ENCODE measurements at places on chromosomes 5 and 9.

DNA sequence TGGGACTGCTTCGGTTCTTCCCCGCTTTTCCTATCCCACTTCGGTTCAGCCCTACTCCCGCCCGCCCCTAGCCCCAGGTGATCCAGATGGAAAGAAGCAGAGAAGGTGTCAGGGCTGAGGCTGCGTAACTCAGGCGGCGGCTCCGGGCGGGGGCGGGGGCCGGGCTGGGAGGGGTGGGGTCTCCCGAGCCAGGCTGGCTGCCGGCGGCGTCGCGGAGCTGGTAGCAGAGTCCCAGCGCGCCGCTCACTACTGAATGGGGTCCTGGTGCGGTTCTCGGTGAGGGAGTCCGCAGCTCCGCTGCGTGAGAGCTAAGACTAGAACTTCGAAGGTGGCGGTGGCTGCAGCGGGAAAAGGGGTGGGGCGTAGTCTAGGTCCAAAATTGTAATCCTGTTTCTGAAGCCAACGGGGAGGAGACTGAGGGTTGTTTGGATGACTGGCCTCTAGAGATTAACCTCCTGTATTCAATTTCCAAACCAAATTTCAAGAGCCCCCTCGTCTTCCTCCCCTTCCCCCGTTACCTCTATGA is 1.4 kb downstream of the PRR16 start:
- DNase-seq = no peak

DNA sequence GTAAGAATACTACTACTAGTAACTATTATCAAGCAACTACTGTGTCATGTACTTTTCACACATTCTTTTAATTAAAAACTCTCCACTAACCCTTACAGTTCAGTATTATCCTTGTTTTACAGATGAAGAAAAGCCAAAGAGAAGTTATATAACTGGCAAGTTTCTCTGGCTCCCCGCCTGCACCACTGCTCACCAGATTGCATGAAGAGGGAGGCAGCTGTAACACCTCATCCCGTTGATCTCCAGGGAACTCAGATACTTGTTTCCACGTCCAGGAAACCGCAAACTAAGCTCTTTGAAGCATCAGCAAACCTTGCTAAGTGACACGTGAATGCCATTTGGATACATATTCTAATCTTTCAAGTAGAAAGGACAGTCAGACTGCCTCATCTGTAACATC is 70.3 kb downstream of the RIGI start:
- DNase-seq = no peak

GRCh38 chr9:111069183-111069582 is 30.9 kb upstream of the LPAR1 start:
- DNase-seq = no peak

- no peak for DNase-seq
Measured at GRCh38 chr5:28369418-28369817, 1331.0 kb upstream of the CDH9 start.

DNA sequence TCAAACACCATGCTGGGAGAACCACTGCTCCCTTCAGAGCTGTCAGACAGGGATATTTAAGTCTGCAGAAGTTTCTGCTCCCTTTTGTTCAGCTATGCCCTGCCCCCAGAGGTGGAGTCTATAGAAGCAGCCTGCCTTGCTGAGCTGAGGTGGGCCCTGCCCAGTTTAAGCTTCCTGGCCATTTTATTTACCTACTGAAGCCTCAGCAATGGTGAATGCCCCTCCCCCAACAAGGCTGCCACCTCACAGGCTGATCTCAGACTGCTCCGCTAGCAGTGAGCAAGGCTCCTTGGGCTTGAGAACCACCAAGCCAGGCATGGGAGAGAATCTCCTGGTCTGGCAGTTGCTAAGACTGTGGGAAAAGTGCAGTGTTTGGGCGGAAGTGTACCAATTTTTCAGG is 205.5 kb upstream of the PTGER4 start:
- no peak for DNase-seq

DNA sequence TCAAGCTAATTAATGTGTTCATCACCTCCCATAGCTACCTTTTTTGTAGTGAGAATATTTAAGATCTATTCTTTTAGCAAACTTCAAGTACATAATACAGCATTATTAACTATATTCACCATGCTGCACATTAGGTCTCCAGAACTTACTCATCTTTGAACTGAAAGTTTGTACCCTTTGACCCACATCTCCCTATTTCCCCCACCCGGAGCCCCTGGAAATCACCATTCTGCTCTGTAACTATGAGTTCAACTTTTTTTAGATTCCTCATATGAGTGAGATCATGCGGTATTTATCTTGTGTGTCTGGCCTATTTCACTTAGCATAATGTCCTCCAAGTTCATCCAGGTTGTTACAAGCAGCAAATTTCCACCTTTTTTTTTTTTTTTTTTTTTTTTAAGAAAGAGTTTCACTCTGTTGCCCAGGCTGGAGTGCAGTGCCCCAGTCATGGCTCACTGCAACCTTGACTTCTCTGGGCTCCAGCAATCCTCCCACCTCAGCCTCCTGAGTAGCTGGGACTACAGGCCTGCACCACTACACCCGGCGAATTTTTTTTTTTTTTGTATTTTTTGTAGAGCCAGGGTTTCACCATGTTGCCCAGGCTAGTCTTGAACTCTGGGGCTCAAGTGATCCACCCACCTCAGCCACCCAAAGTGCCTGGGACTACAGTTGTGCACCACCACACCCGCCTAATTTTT is 100.4 kb upstream of the SAP30L start:
- DNase-seq = no peak

GRCh38 chr5:37721447-37721871 is 118.4 kb downstream of the GDNF start:
- DNase-seq = no peak

GRCh38 chr5:1950096-1950707 is 67.5 kb upstream of the IRX4 start:
- DNase-seq = no peak

GRCh38 chr9:37415011-37415719 is 7.3 kb upstream of the GRHPR start:
- DNase-seq = no peak

- no peak for DNase-seq
Measured at GRCh38 chr5:139038613-139039305, 159.4 kb downstream of the SIL1 start.

DNA sequence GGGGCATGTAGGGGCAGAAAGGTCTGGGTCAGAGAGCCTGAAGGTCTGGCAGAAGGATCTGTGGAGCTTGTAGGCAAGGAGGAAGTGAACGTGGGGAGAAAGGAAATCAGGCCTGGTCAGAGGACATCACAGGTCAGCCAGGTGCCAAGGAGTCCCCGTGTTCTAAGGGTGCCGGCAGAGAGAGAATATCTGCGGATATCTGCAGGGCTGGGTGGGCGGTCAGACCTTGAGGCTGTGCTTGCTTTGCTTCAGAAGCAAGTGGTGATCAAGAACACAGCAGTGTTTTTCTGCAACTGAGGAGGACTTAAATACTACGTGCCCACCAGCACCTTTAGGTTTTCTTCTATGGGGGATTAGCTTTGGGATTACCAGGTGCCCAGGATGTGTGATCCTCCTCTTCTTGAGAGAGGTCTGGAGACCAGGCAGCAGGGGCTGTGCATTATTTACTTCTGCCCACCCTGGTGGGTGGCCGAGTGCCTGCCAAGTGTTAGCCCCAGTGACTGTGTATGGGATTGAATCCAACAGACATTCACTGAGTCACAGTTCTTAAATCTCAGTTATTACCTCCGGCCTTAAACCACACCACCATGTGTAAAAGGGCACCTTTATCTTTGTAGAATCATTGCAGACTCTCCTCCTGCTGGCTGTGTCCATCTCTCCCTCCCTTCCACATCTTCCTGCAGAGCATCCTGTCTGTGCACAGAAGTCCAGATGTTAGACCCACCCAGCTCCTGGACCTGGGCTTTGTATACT is 12.5 kb upstream of the SHB start:
- DNase-seq = no peak

DNA sequence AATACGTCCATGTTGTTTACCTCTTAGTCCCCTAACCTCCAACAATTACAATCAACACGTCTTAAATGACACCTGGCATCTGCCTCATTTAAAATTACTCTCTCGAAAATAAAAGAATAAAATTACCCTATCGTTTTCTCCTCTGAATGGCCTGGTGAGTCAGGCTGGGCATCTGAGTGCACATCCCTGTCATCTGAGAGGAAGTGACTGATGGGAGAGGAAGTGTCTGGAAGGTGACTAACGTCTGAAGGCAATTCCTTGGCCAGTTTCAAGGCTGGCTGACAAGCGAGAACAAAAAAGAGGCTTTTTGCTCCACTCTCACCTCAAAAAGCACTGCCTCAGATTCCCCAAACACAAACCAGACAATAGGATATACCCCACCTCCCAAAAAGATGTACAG is 57.7 kb downstream of the MAPKAP1 start:
- no peak for DNase-seq

DNA sequence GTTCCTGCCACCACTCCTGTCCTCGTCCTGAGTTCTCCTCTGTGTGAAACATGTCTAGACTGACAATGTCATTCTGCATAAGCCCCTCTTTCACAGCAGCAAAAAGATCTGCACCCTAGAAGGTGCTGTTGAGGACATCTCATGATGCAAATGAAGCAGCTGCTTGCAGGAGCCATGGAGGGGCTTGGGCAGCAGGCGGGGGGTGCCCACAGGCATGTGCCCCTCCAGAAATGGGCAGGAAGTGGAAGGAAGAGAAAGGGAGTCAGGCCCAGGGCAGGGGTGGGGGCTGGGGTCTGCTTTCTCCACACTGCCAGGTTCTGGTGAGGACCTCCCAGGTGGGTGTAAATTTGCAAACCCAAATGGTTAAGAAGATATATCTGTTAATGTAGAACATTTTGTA is 54.5 kb upstream of the KCNMB1 start:
- DNase-seq = no peak

DNA sequence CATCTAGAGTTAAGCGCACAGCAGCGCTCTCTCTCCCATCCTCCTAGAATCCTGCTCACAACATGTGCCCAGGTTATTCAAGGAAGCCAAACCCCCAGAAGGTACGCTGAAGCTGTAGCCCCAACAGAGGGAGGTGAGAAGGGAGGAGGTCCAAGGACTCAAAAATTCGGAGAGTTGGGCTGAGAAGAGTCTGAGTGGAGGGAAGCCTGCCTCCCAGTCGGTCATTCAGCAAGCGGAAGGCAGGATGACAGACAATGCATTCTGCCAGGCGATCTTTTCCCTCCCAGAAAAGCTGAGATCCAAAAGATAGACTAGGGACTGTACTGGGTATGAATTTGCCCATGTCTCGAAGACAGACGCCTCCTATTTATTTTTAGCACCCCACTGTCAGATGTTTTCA is 189.2 kb downstream of the FRMD3 start:
- DNase-seq = no peak

DNA sequence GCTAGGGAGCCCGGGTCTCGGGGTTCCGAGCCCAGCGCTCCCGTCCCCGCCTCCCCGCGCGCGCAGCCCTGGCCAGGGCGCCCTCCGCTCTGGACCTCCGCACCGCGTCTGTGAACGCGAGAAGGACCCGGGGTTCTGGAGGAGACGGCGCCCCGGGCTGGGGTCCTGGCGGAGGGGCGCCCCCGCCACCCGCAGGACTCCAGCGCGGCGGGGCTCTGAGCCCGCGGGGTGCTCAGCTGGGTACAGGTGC is 431 bp downstream of the TMOD1 start:
- no peak for DNase-seq

GRCh38 chr5:15516486-15516885 is 16.5 kb downstream of the FBXL7 start:
- no peak for DNase-seq

- DNase-seq = no peak
Measured at GRCh38 chr5:78819707-78820106, 165.4 kb downstream of the ARSB start.

GRCh38 chr9:131578731-131579504 is 33.6 kb downstream of the PRRT1B start:
- DNase-seq = no peak

GRCh38 chr9:97276310-97276852 is 31.1 kb upstream of the CCDC180 start:
- no peak for DNase-seq

GRCh38 chr5:35671541-35672295 is 54.1 kb downstream of the SPEF2 start:
- DNase-seq = no peak

- no peak for DNase-seq
Measured at GRCh38 chr5:16759147-16759773, 142.5 kb upstream of the RETREG1 start.

- DNase-seq = no peak
Measured at GRCh38 chr9:72826996-72827949, 125.6 kb downstream of the ALDH1A1 start.

DNA sequence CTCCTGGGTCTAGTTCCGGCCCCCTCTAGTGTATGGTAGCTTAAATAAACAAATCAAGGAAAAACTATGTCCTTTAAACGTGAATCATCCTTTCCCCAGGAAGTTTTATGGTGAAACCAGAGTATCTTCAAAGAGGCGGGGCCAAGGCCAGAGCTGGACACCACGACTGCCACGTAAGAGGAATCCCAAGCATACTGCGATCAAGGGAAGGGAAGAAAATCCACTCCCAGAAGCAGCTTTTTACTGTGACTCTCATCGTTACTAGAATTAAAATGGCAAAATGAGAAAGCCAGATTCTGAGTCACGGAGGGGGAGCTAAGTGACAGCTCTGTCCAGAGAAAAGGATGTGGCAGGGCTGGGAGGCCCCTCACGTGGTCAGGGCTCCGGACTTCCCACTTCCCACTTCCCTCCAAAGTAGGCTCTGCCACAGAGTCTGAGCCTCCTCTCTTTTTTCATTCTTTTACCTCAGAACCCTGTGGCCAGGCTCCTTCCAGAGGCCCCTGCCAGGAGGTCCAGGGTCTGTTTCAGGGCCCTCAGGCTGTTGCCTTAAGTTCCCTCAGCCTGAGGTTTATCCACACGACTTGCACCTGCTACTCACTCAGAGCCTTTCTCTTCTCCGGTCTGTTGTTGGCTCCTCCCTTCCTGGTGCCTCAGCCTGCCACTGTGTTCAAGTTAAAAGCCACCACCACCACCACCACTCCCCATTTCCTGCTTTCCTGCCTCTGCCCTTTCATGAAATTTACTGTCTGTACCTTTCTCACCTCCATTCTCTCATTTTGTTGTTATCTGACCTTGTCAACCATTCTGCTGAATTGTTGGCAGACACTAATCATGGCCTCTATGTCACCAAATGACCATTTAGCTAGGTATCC is 1.4 kb upstream of the GLRX start:
- DNase-seq = no peak

- no peak for DNase-seq
Measured at GRCh38 chr5:5335700-5336264, 86.7 kb upstream of the ICE1 start.

DNA sequence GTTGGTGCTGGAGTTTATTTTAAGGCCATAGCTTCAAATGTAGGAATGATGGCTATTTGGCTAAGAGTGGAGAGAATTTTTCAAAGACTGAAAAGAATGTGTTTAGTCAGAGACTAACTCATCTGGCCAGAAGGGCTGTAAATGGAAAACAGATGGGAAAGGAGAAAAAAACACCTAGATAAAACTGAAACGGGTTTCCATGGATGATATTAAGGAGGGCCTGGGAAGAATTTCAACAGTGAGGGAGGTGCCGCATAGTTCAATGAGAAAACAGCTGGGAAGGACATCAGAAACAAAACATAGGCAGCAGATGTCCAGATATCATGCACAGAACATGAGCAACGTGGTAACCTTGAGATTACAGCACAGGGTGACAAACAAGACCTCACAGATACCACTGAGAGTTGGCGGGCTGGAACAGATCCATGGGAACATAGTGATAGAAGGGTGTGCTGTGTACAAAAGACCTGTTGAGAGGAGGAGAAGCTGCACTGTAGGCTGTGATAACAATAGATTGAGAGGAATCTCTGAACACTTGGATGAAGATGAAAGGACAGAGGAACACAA is 31.2 kb upstream of the RAD23B start:
- DNase-seq = no peak

All from cortex of kidney (tissue), 1 donor.